ENCODE measurements at places on chromosomes 5 and 9. TPM values are rescaled to one million over a fixed set of nuclear protein-coding genes. Genes with fewer than 3 reads are reported as not detected.

ANKRD18A gene
- 0.70 TPM for total RNA-seq

TSSK1B gene
- 0.04 TPM for total RNA-seq

ISCA1 gene
- total RNA-seq: 22.8 TPM

FGFR4 gene
- total RNA-seq: 8.5 TPM

CDH12 gene
- total RNA-seq: not detected
